Amygdala (tissue), 56 donors: ENCODE measurements at places on chromosomes 16 and 17.

- DNase-seq, result no peak
Observed at GRCh38 chr17:62745806-62746205, 62.3 kb downstream of the MARCHF10 start.

DNA sequence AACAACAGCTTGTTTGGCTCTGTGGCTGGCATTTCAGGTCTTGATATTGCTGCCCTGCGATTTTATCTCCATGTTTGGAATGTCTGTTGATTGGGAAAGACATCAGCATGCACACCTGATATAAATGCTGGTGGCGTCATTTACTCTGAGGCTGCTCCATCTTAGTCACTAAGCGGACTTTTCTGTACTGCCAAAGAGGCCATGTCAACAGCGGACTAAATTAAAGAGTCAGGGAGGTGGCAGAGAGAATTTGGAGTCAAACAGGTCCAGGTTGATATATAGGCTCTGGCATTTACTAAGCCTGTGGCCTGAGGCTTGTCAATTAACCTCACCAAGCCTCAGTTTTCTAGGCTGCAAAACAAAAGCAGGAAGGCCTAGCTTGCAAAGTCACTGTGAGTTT is 6.2 kb downstream of the RBFOX1 start:
- DNase-seq, result no peak

DNA sequence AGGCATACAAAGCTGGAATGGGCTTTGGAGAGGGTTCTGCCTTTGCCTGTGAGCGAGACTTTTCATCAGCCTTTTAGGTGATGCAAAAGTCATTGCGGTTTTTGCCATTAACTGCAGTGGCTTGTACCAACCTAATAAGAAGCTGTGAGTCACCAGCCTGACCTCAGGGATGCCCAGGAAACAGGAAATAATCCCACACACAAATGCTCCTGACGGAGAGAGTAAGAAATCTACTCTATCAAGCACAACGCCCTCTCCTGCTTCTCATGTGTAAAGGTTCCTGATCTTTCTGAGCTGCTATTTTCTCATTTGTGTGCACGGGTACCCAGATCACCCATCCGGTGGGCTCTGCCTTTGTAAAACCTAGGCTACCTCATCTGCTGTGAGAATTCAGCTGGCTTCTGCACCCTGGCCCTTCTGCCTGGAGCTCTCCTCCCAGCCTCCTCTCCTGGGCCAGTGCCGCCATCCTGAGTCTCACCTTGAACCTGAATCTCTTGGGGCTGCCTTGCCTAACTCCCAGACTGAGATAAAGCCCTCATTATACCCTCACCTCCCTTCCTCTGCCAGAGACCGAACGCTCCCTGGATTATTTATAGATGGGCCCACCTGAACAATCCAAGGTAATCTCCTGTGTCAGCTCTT is 299.7 kb downstream of the C16orf95 start:
- DNase-seq, result no peak

- DNase-seq, result no peak
Observed at GRCh38 chr16:3623642-3624041, 12.2 kb upstream of the SLX4 start.

GRCh38 chr17:15931394-15931793 is 13.5 kb upstream of the ADORA2B start:
- no peak for DNase-seq

DNA sequence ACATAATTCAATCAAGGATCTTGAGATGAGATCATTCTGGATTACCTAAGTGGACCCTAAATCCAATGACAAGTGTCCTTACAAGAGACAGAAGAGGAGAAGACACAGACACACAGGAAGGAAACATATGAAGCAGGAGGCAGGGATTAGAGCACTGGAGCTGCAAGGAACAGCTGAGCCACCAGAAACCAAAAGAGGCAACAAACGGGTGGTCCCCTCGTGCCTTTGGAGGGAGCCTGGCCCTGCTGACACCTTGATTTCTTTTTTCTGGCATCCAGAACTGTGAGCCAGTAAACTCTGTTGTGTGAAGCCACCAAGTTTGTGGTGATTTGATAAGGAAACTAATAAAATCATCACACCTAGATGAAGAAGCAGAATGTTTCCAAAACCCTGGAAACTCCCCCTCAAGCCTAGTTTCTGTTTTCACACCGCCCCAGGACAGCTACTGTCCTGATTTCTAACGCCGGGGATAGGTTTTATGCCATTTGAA is 115.2 kb downstream of the PITPNC1 start:
- no peak for DNase-seq

DNA sequence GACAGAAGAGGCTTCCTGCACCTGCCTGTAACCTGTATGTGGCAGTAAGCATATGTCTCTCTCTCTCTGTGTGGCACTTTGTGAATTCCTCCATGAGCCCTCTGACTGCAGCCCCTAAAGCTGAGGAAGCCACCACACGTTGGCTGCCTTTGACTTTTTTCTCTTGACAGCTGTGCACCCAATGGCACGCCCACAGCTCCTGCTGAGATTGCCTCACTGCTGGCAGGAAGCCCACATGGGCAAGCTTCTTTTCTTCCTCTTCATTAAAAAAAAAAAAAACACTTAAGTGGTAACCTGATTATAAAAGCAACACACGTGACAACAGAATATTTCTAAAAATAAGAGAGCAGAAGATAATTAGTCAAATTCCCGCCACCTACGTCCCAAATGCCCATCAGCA is 34.0 kb upstream of the PIRT start:
- no peak for DNase-seq

GRCh38 chr16:82756283-82756599 is 129.5 kb downstream of the CDH13 start:
- DNase-seq, result no peak

DNA sequence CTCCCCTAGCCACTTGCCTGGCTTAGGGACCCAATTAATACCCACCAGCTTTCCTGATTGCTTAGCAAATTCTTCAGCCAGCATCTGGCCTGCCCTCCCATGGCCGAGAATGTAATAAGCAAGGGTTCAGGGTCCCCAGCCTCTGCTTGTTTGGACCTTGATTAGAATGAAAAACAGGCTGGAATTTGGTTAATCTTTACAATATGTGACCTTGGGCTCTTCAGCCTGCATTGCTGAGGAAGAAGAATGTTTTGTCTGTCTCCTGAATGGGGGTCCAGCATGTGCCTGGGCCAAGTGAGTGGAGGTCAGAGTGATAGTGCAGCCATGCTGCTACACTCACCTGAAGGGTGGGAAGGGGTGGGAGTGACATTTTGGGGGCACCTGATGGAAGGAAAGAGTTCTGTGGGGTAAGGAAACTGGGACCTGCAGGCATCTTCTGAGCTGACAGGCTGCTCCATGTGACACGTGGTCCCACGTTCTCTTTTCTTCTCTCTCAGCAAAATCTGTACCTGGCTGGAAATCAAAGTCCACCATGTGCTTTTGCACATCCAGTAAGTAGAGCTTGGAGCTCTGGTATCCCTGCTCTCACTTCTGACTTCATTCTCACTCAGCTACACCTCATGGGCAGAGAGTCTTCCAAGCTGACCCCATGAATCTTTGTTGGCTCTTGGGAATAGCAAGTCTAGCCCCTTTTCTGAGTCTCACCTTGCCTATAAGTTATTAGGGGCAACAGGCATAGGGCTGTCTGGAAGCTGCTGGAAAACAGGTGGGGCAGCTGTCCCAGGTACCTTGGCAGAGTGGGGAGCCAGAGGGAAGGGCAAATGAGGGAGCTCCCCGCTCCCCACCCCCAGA is 5.3 kb downstream of the TMEM106A start:
- no peak for DNase-seq

- no peak for DNase-seq
Observed at GRCh38 chr17:58059141-58059540, 24.1 kb upstream of the DYNLL2 start.

DNA sequence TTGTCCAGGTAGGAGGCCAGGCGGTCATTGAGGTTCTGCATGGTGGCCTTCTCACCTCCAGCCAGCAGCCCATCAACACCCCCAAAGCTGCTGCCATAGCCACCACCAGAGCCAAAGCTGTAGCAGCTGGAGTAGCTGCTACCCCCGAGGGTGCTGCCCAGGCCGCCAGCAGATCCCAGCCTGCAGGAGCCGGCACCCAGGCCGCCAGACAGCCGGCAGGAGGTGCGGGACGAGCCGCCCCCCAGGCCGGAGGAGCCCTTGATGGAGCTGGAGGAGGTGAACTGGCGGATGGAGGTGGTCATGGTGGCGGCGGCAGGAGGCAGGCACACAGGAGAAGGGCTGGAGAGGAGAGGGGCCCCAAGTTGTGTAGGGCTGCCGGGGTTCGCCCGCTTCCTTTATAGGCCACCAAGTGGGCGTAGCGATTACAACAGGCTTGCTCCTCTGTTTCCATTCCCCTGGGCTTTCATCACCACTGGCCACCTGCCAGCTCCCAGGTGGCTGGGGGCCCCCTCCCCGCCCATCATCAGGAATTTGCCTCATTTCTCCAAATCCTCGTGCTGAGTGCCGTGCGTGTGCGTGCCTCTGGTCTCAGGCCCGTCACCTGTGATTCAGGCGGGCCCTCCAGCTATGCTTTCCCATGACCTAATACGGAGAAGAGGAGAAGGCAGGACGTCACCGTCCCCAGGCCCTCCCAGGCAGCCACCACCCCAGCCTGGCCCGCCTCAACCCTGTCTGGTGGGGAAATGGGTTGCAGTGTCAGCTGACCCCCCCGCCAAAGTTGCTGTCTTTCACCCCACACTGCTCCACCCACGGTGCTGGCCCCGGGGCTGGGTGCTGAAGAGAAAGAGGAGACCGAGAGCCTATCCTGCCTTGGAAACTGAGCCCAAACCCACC is at the start of gene KRT17:
KRT17 (minus strand) TSS at position 368 of the 894 bp plus-strand sequence; CDS start at position 302, 66 bp downstream.
- DNase-seq, result no peak
